HFF-Myc (cell line): ENCODE measurements at places on chromosomes 12 and 14.

DNA sequence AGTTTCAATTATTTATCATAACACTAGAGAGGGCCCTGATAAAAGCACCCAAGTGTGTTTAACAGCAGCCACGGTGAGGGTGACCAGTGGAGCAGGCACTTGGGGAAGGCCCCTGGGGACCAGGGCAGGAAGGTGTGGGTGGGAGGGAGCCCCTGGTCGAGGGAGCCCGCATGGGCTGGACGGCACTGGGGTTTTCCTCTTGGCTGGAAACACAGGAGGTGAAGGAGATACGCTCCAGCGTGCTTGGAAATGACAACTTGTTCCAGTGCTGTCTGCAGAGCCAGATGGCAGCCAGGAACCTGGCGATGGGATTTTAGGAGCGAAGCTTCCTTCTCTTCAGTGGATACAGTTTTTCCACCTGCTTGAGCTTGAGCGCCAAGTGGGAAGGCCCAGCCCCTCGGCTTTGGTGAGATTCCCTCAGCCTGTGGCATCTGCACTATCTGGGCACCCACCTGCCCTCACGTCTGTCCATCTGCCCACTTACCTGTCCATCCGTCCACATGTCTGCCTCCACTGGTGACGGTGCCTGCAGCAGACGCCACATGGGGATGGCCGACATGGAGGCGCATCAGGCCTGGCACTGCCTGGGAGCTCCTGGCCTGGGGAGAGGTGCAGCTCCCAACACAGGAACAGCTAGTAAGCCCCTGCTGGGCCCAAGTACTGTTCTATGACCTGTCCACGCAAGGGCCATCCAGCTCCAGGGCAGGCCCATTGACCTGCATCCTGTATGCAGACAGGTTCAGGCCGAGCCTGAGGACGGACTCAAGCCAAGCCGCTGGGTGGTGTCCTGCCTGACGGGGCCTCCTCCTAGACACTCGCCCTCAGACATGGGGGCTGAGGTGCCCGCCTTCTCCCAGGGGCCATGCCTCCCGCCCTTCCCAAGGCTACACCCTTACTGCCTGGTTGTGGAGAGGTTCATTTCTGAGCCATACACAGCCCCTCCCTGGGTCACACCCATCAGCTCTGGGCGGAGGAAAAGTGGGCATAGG lies 192.2 kb upstream of the C14orf180 start:
- no peak for DNase-seq

DNA sequence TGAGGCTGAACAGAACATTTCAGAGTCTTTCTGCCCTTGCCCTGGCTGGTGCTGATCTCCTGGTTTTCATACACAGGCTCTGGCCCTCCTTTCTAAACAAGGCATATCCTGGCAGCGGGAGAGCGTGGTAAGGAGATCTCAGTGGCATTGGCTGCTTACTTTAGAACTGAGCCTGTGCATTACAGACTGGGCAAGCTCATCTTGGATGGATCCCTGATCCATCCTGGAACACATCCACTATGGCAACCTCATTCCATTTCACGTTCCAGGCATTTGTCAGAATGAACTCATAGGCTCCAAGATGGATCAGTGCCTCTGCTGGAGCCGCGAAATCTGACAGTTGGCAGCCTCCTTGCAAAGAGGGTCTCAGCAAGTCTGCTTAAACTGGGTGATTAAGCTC lies 224.5 kb upstream of the PELI2 start:
- no peak for DNase-seq

DNA sequence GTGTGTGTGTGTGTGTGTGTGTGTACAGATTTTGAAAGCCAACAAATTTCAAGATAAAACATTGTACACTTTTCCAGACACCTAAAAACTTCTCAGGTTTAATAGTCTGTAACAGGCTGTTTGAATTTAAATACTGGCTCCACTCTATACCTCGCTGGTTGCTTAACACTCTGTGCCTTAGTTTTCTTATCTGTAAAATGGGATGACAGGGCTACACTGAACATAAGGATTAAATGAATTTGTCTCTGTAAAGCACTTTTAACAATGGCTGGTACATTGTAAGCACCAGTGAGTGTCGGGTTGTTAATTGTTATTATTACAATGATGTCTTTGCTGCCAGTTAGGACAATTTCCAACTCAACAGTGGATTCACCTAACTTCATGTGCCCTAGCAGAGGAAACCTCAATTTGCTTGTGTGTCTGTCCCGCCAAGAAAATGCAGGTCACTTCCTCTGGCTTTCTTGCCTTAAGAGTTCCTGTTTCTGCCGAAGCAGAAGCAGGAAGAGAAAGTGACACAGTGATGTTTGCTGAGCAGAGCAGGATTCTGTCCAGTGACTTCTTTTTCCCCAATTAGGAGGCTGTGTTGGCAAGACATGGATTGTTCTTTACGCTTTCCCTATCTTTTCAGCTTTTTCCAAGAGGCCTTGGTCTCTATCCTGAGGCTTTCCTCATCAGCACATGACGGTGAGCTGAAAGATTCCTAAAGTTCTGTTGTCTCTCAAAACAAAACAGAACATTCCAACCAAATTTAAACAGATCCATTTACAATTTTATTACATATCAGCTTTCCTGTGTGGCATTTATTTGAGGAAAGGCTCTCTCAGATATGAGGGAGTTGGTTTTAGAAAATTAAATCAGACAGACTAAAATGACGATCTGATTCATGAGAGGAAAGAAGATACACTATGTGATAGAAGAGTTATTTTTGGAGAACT lies 154.1 kb upstream of the ATP2B1 start:
- DNase-seq, result no peak

DNA sequence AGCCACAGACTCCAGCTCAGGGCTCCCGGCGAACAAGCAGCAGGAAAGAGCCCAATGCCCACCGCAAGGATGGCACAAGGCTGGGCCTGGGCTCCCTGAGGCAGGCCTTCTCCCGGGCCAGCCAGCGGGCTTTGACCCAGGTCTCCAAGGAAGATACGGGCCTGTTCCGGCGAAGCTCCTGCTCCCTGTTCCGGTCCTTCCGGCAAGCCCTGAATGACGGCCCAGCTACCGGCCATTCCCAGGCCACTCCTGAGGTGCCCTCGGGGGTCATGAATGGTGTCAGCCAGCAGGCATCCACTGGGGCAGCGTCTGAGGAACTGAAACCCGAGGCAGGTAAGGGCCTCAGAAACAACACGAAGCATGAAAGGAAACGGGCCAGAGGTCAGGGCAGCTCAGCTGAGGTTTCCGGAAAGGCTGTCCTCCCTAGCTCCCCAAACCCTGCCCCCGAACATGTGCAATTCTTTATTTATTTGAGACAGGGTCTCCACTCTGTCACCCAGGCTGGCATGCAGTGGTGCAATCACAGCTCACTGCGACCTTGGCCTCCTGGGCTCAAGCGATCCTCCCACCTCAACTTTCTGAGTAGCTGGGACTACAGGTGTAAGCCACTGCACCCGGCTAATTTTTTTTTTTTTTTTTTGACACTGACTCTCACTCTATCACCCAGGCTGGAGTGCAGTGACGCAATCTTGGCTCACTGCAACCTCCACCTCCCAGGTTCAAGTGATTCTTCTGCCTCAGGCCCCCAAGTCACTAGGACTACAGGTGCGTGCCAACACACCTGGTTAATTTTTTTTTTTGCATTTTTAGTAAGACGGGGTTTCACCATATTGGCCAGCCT lies 6.0 kb downstream of the EXOC3L4 start:
- DNase-seq, result no peak

DNA sequence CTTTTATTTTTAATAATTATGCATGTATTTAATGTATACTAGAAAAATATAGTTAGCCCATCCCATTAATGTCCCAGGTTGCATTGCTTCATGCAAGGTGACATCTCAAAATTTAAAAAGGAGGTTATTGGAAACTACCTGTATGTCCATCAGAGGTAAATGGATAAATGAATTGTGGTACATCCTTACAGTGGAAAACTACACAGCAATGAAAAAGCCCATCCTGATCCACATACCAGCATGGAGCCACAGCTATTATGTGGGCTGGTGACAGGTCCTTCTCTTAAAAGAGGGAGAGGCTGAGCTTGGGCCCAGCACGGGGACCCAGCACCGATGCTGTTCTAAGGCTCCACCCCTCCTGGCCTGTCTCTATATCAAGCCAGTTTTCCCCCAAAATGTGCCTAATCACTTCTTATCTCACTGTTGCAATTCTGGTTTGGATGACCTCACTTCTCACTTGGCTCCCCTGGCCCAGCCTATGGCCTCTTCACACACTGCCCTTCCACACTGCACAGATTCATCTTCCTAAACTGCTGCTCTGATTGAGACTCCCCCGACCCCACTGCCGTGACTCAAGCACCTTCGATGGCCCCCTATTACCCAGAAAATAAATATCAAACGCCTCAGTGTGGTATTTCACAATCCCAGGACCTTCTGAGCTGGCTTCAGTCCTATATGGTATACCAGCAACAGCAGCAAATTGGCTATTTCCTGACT lies 97.1 kb upstream of the NCOR2 start:
- no peak for DNase-seq

- no peak for DNase-seq
These were observed 7.6 kb downstream of the ADCY4 start for GRCh38 chr14:24327303-24327702.

- DNase-seq, result no peak
These were observed 129.8 kb upstream of the FKBP4 start for GRCh38 chr12:2664721-2665577.

GRCh38 chr12:102957339-102958050 lies at the start of gene ASCL1:
ASCL1 (plus strand) TSS chr12:102957674; CDS start chr12:102958245, 571 bp downstream.
- no peak for DNase-seq

- DNase-seq, result no peak
These were observed 3.8 kb upstream of the INHBE start for GRCh38 chr12:57451233-57451778.

GRCh38 chr12:127810041-127810440 lies 456.9 kb upstream of the TMEM132C start:
- peak; percentile 77 for DNase-seq

- no peak for DNase-seq
These were observed 55.7 kb upstream of the PRPF39 start for GRCh38 chr14:45028107-45028626.

- DNase-seq, result no peak
These were observed 18.0 kb upstream of the PLEKHG3 start for GRCh38 chr14:64686282-64686615.
